Central memory CD8-positive, alpha-beta T cell (primary cell): ENCODE measurements at places on chromosomes 3 and 15.

DNA sequence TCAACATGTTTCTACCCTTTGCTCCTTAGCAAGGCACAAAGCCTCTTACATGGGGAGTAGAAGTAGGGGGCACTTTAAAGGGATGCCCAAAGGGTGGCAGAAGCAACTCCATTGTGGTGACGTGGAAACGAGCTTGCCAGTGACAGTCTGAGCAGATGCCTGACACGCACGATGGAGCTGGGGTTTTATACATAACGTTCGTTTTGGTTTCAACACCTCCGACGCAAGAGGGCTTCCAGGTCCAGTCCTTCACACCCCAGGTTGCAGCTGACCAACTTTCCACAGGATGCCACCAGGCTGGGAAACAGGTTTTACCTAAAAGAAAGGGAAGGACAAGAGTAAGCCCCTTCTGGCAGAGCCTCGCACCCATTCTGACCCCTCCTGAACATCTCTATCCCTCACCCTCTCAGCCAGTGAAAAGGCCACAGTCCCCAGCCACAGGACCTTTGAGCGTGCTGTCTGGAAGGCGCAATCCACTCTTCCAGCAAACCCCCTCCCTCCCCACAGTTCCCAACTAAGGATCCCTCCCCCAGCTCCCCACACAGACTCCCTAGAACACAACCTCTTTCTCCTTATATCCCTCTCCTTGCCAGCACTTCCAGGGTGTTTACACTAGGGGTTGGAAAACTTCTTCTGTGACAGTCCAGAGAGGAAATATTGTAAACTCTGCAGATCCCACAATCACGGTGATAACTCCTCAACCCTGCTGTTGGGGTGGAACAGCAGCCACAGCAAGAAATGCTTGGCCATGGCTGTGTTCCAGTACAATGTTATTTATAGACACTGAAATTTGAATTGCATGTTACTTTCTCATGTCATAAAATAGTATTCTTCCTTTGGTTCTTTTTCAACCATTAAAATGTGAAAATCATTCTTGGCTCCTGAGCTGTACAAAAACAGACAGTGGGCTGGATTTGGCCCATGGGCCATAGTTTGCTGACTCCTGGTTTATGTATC, 36.2 kb downstream of the FAM174B start:
- H3K4me1 ChIP-seq, result no peaks in the 10 kb centered on the region
- no peak for DNase-seq
- peaks cover 41% of the 10 kb centered on the region for H3K27me3 ChIP-seq
- no peak overlapping the region for H3K27ac ChIP-seq
- H3K36me3 ChIP-seq, result no peaks in the 10 kb centered on the region

GRCh38 chr3:169836078-169836941, 23.6 kb upstream of the LRRC34 start:
- H3K4me3 ChIP-seq, result no peak overlapping the region
- peaks cover 42% of the 10 kb centered on the region for H3K27me3 ChIP-seq
- H3K4me1 ChIP-seq, result no peaks in the 10 kb centered on the region
- no peak for DNase-seq
- H3K27ac ChIP-seq, result no peak overlapping the region

- no peak overlapping the region for H3K4me3 ChIP-seq
- no peaks in the 10 kb centered on the region for H3K27me3 ChIP-seq
- H3K4me1 ChIP-seq, result no peaks in the 10 kb centered on the region
Measured at GRCh38 chr3:125322166-125322565, 53.0 kb downstream of the ZNF148 start.

DNA sequence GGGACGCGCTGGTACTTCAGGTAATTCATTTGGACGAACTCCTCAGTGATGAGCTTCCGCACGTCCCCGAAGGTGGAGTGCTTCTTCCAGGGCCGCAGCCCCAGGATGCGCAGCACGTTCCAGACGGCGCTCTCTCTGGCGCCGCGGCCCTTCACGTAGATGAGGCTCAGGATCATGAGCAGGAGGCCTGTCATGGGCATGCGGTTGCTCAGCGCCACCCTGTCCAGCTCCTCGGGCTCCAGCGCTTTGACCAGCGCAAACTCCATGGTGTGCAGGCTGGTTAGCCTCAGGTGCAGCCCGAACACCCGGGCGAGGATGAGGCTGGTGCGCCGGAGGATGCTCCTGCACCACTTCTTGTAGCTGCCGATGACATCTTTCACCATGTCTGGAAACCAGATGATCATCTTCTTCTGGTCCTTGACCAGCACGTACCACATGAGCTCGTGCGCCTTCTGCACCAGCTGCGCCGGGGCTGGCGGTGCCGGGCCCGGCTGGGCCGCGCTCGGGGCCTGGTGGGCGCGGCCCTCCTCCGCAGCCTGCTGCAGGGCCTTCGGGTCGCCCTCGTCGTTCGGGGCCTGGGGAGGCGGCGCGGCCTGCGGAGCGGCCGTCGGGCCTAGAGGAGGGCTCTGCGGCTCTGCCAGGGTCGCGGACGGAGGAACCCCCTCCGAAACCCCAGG, 501 bp downstream of the NDN start:
- H3K27ac ChIP-seq, result no peak overlapping the region
- peaks cover 2% of the 10 kb centered on the region for H3K36me3 ChIP-seq
- no peaks in the 10 kb centered on the region for H3K27me3 ChIP-seq
- no peak overlapping the region for H3K4me3 ChIP-seq
- H3K4me1 ChIP-seq, result no peaks in the 10 kb centered on the region
- DNase-seq, result no peak

GRCh38 chr15:100889385-100890050, 9.9 kb downstream of the ALDH1A3 start:
- no peaks in the 10 kb centered on the region for H3K4me1 ChIP-seq
- no peak overlapping the region for H3K4me3 ChIP-seq
- peaks cover 75% of the 10 kb centered on the region for H3K27me3 ChIP-seq
- DNase-seq, result no peak
- H3K36me3 ChIP-seq, result no peaks in the 10 kb centered on the region
